Activated gamma-delta T cell treated with Interleukin-2 at 50 U/mL for 16 hours (primary cell): ENCODE measurements at places on chromosomes 13 and 19.

GRCh38 chr19:33231511-33231910 is 5.9 kb upstream of the SLC7A10 start:
- DNase-seq: no peak

GRCh38 chr13:80151016-80151415 is 189.9 kb downstream of the SPRY2 start:
- no peak for DNase-seq

DNA sequence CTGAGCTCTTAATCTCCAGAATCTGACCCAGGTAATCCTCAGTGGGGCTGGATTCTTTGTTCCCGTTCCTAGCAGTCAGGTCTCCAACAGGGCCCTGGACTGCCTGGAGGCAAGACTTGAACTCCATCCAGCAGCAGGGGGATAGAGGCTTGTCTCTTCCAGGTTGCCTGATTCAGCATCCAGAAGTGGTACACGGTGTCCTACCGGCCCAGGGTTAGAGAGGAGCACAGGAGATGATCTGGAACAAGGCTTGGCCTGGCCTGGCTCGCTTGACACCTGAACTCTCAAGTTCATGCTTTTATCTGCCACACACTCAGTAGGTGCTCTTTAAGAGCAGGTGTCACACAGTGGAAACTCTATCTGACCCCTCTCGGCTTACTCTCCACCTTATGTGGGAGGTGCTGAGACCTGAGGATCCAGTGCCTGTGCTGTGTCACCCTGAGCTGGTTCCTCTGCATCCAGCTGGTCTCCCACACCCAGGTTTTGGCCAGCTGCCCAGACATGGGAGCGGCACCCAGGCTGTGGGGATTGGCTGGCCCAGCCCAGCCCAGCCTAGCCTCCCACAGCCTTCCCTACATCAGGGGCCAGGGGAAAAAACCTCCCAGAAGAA is at the start of gene CYP4F3:
TSS of gene CYP4F3 (plus strand) at position 604 of the 610 bp plus-strand sequence. CDS start 519 bp downstream, outside the sequence.
- DNase-seq: no peak

- DNase-seq: no peak
Observed at GRCh38 chr19:33804021-33804799, 7.5 kb downstream of the KCTD15 start.

DNA sequence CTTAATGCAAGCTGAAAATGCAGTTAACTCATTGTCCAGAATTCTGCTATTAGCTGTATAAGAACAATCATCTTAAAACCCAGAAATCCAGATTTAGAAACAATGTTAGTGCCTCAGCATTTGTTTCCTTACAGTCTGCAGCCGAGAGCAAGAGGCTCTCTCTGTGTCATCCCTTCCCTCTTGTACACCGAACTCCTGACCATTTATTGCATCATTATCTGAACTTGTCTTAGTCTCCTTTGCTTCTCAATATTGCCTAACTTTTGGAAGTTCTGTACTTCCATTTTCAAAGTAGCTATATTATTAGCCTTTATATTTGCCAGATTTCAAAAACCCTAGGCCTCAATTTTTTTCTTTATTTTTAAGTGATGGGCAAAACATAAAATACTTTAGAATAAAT is 27.1 kb downstream of the RNASEH2B start:
- DNase-seq: no peak

DNA sequence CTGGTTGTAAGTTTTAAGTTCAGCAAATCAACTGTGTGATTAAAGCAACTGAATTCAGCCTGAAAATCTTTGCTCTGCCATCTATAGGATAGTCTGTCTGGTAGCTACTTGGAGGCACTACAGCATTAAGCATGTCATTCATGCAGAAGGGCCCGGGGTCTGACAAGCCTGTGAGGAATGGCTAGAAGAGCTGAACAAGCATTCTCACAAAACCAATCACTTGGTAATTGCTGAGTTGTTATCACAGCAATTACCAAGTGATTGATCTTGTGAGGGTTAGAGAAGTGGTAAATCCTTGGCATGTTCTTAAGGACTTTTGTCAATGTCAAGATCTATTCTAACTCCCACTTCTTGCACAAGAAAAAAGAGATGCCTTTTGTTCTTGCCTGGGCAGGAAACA is 356.1 kb downstream of the FGF14 start:
- DNase-seq: no peak

- no peak for DNase-seq
Observed at GRCh38 chr13:113742000-113742441, 17.0 kb upstream of the TMEM255B start.

GRCh38 chr13:78836238-78836784 is 177.4 kb upstream of the OBI1 start:
- DNase-seq: no peak

- no peak for DNase-seq
Observed at GRCh38 chr13:21924958-21925357, 254.1 kb downstream of the FGF9 start.

GRCh38 chr19:5479958-5480357 is 24.7 kb downstream of the ZNRF4 start:
- no peak for DNase-seq

- DNase-seq: no peak
Observed at GRCh38 chr13:60790620-60791019, 393.6 kb downstream of the TDRD3 start.

- DNase-seq: no peak
Observed at GRCh38 chr19:29326849-29327840, 114.2 kb upstream of the UQCRFS1 start.

DNA sequence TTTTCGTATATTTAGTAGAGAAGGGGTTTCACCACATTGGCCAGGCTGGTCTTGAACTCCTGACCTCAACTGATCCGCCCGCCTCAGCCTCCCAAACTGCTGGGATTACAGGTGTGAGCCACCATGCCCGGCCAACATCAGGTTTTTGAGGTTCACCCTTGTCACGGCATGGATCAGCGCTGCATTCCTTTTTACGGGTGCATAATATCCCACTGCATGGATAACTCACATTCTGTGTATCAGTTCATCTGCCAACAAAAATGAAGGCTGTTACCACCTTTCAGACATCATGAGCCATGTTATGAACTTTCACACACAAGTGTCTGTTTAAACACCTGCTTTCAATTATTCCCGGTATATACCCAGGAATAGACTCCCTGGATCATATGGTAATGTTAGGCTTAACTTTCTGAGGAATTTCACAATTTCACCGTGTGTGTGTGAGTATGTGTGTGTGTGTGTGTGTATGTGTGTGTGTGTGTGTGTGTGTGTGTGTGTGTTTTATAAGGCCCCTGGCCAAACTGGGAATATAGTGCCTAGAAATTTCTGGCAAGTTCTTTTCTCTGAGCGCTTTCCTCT is 52.2 kb downstream of the AP1M1 start:
- no peak for DNase-seq

DNA sequence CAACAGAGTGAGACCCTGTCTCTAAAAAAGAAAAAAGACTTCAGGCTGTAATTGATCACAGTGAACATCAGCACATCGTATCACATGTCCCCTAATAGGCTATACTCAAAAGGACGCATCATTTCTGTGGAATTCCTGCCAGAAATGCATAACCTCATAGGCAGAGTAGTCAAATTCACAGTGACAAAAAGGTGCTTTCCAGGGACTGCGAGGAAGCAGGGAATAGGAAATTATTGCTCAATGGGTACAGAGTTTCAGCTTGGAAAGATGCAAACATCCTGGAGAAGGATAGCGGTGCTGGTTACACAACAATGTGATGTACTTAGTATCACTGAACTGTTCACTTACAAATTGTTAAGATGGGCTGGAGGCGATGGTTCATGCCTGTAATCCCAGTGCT is 41.1 kb upstream of the MRI1 start:
- DNase-seq: no peak

- DNase-seq: no peak
Observed at GRCh38 chr13:67076378-67076777, 153.8 kb downstream of the PCDH9 start.

- DNase-seq: no peak
Observed at GRCh38 chr13:102291587-102292218, 110.1 kb downstream of the FGF14 start.

- no peak for DNase-seq
Observed at GRCh38 chr19:16026756-16027155, 49.5 kb upstream of the TPM4 start.
